ENCODE measurements at places on chromosomes 6 and 20. TPM values are rescaled to one million over a fixed set of nuclear protein-coding genes. Genes with fewer than 3 reads are reported as not detected.

GRCh38 chr20:22836211-22836610 lies 198.9 kb upstream of the SSTR4 start:
- DNase-seq, result no peak

- no peak for DNase-seq
Measured at GRCh38 chr6:21665110-21665391, 71.5 kb downstream of the SOX4 start.

GRCh38 chr6:157956171-157956730 lies 25.4 kb upstream of the SYNJ2 start:
- no peak for DNase-seq

GRCh38 chr6:8193541-8193940 lies 91.2 kb upstream of the EEF1E1 start:
- no peak for DNase-seq

PROKR2 gene
- not detected for total RNA-seq

DNA sequence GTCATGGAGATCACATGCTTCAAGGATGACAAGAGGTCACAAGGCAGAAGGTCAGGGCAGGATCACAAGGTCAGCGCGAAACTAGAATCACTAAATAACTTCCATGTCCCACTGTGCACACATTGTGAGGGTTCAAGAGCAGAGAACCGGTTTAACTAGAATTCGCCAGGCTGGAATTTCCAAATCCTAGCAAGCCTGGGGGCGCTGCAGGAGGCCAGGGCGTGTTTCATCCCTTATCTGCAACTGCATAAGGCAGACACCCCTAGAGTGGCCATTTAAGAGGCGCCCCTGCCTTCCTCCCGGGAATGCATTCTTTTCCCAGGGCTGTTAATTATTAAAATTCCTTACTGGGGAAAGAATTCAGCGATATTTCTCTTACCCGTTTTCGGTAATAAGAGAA lies 40.2 kb upstream of the SLC22A1 start:
- DNase-seq, result no peak

DNA sequence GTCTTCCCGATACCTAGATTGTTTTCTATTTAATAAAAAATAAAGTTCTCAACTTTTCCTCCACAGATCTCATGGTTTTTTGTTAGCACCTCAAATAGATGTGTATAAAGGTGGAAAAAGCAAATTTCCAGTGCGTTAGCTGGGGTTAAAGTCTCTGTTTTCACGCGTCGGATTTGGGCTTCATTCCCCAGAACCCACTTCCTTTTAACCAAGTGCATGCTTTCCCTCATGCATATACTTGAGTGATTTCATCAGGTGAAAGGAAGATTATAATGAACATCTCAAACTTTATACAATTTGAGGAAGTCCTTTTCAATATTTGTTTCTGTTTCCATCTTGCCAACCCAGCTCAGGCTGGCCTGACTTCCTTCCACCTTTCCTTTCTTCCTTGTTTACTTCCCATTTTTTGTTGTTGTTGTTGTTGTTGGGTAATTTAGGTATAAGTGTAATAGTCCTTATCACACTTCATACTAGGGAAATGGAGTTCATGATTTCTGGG lies 43.9 kb upstream of the GGTLC1 start:
- DNase-seq, result no peak

- no peak for DNase-seq
Measured at GRCh38 chr20:35306931-35307517, 14.8 kb upstream of the FAM83C start.

PRR18 gene
- total RNA-seq, result not detected

GRCh38 chr20:5267092-5267491 lies 49.7 kb downstream of the PROKR2 start:
- DNase-seq, result no peak

COL12A1 gene
- 17.5 TPM for total RNA-seq

GRCh38 chr6:84449220-84449619 lies 221.8 kb upstream of the CEP162 start:
- no peak for DNase-seq

DNA sequence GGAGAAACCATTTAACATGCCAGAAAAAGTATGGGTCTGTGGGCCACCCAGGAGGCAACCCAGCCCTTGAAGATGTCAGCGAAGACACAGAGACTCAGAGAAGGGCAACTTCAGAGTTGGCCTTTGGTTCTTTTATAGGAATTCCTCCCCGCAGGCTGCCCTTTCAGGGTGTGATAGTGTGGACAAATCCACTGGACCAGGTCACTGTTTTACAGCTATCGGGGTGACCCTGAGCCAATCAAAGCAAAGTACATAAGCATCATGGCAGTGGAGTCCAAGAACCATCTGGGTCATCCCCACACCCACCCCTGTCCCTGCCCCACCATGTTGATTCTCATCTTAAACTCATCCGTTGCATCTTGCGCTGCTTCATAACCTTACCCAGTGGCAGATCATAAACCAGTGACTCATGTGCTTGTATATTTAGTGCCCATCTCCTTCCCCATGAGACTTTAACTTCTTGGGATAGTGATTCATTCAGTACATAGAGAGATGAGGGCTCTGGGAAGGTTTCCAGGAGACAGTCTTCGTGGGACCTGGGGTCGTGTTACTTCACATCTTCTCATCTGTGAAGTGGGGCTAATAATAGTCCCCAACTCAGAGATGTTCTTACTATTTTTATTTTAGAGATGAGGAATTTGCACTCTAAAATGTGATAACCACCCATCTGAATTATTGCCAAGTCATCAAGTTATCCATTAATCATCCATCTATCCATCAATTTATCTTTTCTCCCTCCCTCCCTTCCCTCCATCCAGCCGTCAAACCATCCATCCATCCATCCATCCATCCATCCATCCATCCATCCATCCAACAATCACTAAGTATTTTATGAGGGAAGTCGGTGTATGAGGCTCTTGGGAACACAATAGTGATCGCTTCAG lies 51.0 kb downstream of the EDN3 start:
- no peak for DNase-seq

GRCh38 chr6:62246087-62246486 lies 39.9 kb downstream of the KHDRBS2 start:
- DNase-seq, result no peak

- no peak for DNase-seq
Measured at GRCh38 chr20:41191562-41192500, 54.5 kb downstream of the PLCG1 start.

DNA sequence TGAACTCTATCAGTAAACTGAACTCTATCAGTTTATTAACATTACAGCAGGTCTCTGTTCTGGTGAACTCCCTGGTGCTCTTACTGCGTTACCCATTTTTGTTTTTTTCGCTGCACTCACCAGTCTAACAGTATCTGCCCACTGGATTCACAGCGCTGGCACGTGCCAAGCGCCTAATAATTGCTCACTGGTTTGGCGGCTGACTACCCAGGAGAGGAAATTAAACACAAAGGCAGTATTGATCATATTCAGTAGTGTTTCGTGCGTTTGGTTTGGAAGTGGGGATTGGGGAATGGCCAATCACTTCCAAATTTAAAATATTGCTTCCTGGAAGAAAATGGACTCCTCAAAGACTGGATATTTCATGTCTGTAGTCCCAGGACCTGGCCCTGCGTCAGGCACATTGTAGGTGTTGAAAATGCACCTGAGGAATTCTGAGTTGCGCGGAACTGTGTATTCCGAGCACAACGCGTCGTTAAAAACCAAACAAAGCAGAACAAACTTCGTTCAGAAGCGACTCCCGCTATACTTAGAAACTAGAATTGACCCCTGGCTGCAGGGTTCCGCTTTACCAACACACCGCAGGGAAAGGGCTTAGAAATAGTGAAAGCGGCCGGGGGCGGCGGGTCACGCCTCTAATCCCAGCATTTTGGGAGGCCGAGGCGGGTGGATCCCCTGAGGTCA lies 1.1 kb upstream of the RPS12 start:
- DNase-seq, result no peak

SNAP25 gene
- total RNA-seq, result 1.4 TPM

- no peak for DNase-seq
Measured at GRCh38 chr6:168106633-168107005, 27.6 kb upstream of the FRMD1 start.

CNR1 gene
- total RNA-seq, result 4.2 TPM

DNA sequence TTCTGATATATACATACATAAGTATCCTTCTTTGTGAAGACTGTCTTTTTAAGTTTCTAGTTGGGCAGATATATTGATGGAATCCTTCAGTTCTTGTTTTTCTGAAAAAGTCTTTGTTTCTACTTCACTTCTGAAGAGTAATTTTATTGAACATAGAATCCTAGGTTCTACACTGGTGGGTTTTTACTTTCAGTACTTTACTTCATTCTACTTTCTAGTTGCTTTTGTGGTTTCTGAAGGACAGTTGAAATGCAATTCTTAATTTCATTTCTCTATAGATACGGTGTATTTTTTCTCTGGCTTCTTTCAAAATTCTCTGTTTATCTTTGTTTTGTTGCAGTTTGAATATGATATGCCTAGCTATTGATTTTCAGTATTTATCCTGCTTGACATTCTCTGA lies 105.3 kb downstream of the HMGCLL1 start:
- DNase-seq, result no peak

TP53TG5 gene
- total RNA-seq, result not detected

DNA sequence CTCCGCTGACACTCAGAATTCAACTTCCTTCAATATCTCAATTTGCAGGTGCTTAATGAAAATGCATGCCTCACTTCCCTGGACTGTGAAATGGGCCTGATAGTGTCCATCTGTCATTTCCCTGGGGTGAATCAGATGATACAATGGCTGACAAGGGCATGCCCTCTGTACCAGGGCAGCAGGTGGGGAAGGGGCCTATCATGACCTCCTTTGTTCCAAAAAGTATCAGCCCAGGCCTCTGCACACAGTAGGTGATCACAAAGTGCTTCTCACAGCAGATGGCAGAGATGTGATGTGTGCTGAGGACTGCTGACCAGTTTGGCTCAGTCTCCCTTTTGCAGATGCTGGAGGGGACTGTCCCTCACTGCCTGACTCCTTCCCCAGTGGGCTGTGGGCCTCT lies 44.3 kb downstream of the DLGAP4 start:
- no peak for DNase-seq

- DNase-seq, result peak; percentile 20
Measured at GRCh38 chr6:57173056-57173885, 1.1 kb downstream of the BAG2 start.

- DNase-seq, result no peak
Measured at GRCh38 chr6:24419526-24419925, 16.8 kb downstream of the MRS2 start.

DNA sequence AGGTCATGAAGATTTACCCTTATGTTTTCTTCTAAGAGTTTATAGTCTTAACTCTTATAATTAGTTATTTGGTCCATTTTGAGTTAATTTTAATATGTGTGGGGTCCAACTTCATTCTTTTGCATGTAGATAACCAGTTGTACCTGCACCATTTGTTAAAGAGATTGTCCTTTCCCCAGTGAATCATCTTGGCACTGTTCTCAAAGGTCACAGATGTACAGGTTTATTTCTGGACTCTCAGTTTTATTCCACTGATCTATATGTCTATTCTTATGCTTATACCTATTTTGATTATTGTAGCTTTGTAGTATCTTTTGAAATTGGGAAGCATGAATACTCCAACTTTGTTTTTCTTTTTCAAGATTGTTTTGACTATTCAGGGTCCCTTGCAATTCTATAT lies 44.1 kb downstream of the ZHX3 start:
- DNase-seq, result no peak

DNA sequence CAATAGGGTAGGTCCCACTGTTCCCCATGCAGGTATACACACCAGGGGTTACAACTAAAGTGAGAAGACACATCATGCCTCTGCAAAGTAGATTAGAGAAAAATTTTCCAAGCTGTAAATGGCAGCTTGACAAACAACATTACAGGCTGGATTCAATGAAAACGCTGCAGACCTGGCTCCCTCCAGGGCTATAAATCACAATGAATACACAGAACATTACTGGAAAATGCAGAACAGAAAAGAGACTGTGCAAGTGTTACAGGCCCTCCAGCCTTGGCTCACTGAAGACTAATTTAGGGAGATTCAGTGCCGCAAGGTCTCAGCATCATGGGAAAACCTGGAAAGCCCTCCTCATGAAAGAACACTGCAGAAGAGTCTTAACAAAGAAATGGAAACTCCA lies 207.8 kb downstream of the KHDC1L start:
- DNase-seq, result no peak

C4B gene
- total RNA-seq, result 1.2 TPM

GRCh38 chr20:59165891-59166709 lies 2.5 kb downstream of the ZNF831 start:
- no peak for DNase-seq

DNA sequence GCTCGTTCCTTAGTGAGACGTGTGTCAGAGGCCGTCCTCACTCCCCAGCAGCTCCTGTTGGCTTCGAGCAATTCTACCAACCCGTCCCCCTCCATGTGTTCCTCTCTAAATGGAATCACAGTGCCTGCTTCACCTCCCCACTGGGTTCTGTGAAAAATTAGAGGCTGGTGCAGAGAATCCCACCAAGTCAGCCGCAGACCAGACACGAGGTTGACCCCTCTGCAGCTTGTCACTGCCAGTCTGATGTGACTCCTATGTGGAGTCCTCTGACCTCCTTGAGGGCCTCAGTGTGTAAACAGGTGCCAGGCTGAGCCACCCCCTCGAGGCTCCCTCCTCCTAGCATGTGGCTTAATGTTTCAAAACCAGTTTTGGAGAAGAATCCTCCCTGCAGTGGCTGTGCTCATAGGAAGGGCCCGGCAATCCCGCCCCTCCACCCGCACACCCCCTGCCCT lies 12.6 kb upstream of the IRF4 start:
- no peak for DNase-seq

Data from epithelial cell of proximal tubule (primary cell).